D341Med (cell line): ENCODE measurements at places on chromosomes 2 and 18.

DNA sequence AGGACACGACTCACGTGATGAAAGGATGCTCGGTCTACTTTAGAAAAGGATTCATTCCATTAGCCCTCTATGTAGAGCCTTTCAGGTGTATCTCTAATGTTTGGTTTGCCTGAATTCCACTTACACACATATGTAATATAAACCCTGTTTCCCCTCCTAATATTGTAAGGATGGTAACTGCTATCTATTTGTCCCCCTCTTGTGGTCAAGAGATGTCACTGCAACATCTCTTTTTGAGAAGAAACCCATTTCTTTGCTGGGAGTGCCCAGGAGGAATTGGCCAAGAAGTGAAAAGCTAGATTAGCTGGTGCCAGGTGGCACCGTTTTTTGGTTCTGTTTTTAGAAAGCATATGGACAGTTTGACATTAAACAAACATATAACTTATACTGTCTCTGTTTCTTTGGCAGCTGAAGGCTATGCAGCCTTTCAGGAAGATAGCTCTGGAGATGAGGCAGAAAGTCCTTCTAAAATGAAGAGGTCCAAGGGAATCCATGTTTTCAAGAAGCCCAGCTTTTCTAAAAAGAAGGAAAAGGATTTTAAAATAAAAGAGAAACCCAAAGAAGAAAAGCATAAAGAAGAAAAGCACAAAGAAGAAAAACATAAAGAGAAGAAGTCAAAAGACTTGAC, 41.2 kb downstream of the RALBP1 start:
- peak; percentile 64 for DNase-seq

DNA sequence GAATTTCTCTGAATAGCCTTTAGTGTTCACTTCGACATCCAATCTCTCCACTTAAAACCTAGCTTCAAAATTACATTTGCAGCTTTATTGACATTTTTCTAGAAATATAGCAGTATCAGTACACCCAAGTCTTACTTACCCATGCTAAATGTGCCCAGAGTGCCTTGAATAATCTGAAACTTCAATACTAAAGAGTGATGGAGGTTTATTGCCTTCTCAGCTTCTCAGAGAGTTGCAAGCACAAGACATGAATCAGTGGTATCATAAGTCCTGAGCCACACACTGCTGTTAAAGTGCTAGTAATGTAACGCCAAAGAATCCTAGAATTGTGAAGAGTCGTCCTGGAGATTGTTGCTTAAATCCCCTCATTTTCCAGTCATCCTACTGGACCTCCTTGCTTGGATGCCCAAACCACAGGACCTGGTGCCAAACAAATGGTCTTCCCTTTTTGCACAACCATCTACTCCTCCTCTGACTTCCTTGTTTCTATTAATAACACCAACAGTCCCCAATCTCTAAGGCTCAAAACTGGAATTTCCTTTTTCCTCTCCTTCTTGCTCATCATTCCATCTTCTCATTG, 83.2 kb upstream of the SPATS2L start:
- no peak for DNase-seq

DNA sequence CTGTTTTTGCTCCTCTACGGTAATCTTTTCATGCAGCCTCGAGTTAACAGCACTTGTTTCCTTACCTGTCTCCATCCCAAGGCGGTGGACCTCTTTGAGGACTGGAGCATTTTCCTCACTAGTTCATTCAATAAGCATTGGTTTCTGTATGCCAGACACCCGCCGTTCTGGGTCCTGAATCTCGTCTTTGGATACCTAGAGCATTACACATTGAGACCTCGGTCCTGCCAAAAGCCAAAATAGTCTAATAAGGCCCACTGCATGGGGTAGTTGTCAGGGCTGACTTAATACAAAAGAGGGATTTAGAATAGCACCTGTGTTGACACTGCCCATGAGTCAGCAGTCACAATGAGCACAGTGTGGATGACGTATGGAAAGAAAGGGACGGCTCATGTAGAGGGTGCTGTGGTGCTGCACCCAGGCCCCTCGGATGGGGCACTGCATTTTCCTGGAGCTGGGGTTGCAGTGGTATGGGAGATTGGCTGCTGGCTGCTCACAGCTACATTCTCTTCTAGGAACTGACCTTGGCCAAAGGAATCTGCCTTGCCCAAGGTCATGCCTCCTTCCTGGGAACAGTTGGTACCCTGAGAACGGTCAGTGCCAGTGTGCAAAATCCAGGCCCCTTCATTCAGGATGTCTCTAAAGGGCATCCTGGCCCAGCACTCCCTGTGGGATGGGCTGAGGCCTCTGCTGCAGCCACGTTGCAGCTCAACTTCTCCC, 126.9 kb upstream of the NCK2 start:
- no peak for DNase-seq

DNA sequence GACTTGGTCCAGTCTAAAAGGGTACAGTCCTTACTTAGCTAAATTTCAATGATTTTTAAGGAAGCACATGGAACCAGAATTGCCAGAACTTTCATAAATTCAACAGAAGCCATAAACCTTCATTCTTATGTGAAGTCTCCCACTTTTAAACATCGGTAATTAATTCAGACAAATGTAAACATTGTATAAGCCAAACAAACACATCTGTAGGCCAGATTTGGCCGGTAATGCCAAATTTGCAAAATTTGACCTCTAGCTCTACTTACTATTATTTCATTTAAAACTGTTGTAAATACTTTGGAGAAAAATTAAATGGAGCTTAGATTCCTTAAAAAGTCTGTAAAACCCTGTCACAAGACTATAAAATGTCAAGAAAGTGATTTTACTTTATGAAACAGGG, 83.2 kb upstream of the GALNT5 start:
- DNase-seq: no peak
